Glutamatergic neuron (in vitro differentiated cells): ENCODE measurements at places on chromosomes 5 and 9. TPM values are rescaled to one million over a fixed set of nuclear protein-coding genes. Genes with fewer than 3 reads are reported as not detected.

DNA sequence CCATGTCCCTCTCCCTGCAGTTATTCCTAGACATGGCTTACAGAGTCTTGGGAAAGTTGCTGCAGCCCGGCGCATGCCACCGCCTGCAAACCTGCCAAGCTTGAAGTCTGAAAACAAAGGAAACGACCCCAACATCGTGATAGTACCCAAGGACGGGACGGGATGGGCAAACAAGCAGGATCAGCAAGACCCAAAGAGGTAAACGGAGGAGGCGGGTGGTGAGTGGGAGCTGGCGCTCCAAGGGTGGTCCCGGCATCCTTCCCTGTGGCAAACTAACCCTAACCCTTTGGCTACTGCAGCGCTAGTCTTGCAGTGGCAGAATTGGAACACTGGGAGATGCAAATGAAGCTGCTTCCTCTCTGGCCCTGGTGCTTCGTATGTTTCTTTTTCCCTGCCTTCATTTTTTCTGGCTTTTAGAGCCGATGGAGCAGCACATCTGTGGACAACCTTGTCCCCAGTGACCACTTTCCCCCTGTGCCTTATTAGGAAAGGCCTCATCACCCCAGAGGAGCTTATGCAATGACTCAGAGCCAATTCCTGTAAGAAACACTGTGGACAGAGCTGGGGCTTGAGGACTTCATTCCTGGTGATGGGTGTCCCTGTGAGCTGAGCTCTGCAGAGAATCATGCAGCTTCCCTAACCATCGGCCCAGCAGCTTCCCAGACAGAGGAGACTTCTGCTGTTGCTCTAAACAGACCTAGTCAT lies 38.9 kb downstream of the PRRC2B start:
- DNase-seq, result no peak

- no peak for DNase-seq
Measured at GRCh38 chr5:67467110-67467509, 270.5 kb upstream of the CD180 start.

Gene KIAA0825
- total RNA-seq, result 1.2 TPM

GRCh38 chr5:131998431-131999040 lies 12.9 kb downstream of the ACSL6 start:
- DNase-seq, result no peak

Gene VPS13A
- total RNA-seq, result 43.2 TPM

DNA sequence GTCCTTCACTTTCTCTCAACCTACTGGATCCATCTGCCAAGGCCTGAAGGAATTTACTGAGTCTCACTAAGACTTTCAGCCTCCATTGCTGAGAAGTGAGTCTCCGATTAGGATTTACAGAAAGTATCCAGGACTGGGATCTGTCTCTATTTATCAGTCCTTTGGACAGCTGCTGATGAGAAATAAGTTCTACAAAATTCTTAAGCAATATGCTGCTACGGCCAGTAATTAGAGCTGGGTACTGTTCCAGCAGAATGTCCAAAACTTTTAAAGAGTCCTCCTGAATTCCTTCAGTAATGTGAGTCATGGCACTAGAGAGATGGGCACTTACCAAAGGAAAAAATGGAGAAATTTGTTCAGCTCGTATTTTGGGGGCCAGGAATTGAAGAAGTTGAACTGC lies 5.9 kb downstream of the TEX10 start:
- no peak for DNase-seq

- DNase-seq, result no peak
Measured at GRCh38 chr5:127585661-127586060, 63.2 kb upstream of the CTXN3 start.

GRCh38 chr9:35537913-35538312 lies 48.0 kb downstream of the RUSC2 start:
- DNase-seq, result peak; percentile 74

- no peak for DNase-seq
Measured at GRCh38 chr5:172319708-172320441, 36.3 kb upstream of the UBTD2 start.

DNA sequence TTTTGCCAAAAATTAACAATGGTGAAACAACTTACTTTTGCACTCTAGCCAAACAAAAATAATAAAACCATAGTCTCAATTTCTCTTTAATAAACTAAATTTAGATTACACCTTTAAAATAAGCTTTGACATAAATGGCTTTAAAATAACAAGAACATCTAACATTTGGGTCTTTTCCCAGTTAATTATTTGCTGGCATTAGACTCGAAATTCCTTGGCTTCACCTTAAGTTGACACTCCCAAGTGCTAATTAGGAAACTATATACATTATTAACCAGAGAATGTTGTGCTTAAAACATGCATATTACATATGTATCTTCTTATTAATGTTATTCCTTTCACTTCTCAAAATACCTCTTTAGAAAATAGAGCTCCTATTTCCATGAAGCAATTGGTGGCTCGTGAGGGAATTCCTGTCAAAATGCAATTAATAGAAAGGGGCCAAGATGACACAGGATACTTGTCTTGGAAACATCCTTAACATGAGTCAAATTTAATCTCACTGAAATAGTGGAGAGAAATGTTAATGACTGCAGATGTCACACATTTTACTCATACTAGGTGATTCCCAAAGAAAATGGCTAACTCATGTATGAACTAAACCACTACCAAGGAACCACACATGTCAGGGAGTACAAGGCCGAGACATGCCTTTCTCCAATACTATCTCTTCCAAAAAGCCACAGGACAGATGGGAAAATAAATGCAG lies 932.9 kb upstream of the DMAC1 start:
- no peak for DNase-seq

Gene ZNF618
- total RNA-seq, result 114 TPM

DNA sequence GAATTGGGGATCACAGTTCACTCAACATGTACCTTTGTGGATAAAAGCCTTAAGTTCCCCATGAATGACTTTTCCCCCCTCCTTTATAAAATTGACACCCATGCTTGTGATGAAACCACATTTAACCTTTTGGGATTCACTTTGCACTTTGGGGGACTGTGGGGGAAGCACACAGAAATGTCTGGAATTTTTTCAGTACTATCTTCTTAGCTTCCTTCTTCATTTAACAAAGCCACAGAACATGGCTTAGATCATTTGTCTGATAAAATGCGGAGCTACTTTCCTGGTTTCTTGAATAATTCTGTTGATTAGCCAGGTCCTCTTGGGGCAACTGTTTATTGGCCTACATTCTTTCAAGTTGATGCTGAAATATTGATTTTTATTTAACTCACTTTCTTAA lies 29.9 kb downstream of the TNFSF15 start:
- DNase-seq, result no peak
